Activated T-helper 17 cell treated with anti-CD3 and anti-CD28 coated beads, Interleukin-2, amount 50 U/mL, for 72 hours (primary cell): ENCODE measurements at places on chromosomes 3 and 15. TPM values are rescaled to one million over a fixed set of nuclear protein-coding genes. Genes with fewer than 3 reads are reported as not detected.

P2RY13 gene
- not detected for total RNA-seq

GNL3 gene
- 165 TPM for total RNA-seq

CFAP20DC gene
- total RNA-seq, result 6.2 TPM

CX3CR1 gene
- total RNA-seq, result 0.37 TPM

GALK2 gene
- total RNA-seq, result 33.8 TPM
